Spleen (tissue), 13 donors: ENCODE measurements at places on chromosomes 1 and 21. TPM values are rescaled to one million over a fixed set of nuclear protein-coding genes. Genes with fewer than 3 reads are reported as not detected.

DNA sequence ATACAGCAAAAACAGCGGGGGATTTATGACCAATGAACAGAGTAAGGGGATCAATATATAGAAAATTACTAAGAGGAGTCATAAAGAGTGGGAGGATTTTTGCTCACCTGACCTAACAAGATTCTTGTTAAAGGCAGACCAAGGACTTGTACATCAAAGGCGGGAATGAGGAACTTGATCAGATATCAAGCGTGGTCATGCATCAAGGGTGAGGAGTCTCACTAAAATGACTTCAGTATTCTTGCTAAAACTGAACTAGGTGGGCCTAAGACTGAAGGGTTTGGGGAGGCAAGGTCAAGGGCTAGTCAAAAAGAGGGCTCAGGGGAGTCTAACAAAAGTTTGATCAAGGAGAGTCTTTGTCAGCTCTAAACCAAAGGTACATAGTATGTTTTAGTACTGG, 2.1 kb downstream of the MOV10 start:
- no peaks in the 10 kb centered on the region for H3K36me3 ChIP-seq
- H3K4me1 ChIP-seq, result peaks cover 50% of the 10 kb centered on the region
- no peaks in the 10 kb centered on the region for H3K27me3 ChIP-seq
- no peak for DNase-seq
- H3K4me3 ChIP-seq, result no peak overlapping the region
- no peak overlapping the region for H3K27ac ChIP-seq

DNA sequence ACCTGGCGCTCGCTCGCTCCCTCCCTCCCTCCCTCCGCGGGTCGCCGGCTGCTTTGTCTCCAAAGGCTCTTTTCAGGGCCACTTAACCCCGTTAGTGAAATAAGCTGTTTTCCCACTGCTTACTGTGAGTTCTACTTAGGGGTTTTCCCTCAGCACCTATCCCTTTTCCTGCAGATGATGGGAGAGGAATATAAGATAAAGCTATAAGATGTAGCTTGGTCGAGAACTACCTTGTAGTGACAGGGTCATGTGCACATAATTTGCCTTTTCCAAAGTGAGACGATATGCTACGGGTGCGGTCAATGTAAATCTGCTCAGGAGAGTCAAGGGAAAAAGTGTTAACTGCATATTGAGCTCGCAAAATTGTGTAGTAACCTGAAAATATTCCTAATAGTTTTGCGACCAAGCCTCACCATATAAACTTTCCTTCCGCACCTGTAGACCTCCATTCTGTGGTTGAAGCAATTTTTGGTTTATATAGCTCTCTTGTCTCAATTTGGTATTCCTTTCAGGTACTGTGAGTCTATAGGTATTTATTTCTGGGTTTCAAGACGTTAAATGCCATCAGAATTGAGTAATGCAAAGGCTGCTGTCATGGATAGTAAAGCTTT, 55.8 kb upstream of the BOLA1 start:
- peak overlapping the region; percentile 88 for H3K27ac ChIP-seq
- H3K27me3 ChIP-seq, result no peaks in the 10 kb centered on the region
- H3K36me3 ChIP-seq, result peaks cover 14% of the 10 kb centered on the region
- peak overlapping the region; percentile 48 for H3K4me3 ChIP-seq
- peak; percentile 41 for DNase-seq

DNA sequence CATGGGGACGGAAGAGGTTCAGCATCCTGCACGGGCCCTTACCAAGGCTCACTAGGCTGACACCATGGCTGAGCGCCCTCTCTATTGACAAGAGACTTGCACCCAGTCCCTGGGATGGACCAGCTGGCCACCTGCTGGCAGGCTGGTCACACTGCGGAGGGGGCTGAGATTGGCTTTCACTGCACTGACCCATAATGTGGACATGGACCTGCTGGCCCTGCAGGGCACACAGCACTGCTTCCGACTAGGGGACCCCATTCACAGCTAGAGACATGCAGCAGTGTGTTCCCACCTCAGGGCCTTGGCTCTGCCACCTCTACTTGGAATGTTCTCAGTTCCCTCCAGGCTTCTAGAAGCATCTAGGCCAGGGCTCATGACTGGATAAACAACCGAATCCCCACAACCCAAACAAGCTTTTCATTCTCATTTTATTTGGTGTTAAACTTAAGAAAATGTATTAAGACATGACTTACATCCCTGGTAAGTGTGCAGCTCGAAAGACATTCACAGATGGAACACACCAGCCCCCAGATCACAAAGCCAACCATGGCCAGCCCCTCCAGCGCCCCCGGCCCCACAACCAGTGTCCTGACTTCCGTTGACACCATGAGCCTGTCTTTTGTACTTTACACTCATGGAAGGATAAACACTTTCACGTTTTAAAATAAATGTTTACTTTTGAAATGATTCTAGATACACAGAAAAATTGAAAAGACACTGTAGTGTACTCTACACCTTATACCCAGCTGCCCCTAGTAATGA, 9.3 kb upstream of the SRARP start:
- H3K4me3 ChIP-seq, result no peak overlapping the region
- peak; percentile 86 for DNase-seq
- H3K36me3 ChIP-seq, result no peaks in the 10 kb centered on the region
- H3K4me1 ChIP-seq, result no peaks in the 10 kb centered on the region
- no peaks in the 10 kb centered on the region for H3K27me3 ChIP-seq
- no peak overlapping the region for H3K27ac ChIP-seq

DNA sequence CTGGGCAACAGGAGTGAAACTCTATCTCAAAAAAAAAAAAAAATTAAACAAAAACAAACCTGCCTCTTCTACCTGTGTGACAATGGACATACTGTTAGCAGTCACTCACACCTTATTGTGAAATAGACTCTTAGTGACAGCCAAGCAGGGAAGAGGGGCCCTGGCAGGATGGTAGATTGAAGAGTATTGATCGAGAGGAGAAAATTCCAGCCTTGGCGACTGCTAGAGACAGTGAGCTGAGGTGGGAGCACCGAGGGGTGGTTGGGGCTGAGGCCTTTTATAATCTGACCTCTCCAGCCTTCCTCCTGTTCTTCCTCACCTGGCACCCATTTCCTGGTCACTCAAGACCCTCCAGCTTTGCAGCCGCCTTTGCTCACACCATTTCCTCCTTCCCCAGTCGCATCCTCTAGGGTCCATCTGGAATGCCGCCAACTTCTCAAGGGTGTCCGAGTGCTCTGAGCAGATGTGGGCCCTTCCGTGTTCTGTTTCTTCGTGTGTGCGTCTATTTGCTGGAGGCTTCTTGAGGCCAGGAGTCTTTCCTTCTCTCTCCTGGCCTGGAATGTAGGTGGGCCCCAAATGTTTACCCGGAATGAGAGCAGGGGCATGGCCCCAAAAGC, 196.9 kb upstream of the TMEM51 start:
- H3K27ac ChIP-seq, result peak overlapping the region; percentile 56
- no peak overlapping the region for H3K4me3 ChIP-seq
- DNase-seq, result no peak
- peaks cover 16% of the 10 kb centered on the region for H3K36me3 ChIP-seq

- H3K36me3 ChIP-seq, result peaks cover 14% of the 10 kb centered on the region
- peak; percentile 92 for DNase-seq
- H3K27me3 ChIP-seq, result no peaks in the 10 kb centered on the region
- peak overlapping the region; percentile 17 for H3K4me3 ChIP-seq
- H3K27ac ChIP-seq, result peak overlapping the region; percentile 99
These were observed 14.6 kb downstream of the POLR3GL start for GRCh38 chr1:145978854-145979745.

DNA sequence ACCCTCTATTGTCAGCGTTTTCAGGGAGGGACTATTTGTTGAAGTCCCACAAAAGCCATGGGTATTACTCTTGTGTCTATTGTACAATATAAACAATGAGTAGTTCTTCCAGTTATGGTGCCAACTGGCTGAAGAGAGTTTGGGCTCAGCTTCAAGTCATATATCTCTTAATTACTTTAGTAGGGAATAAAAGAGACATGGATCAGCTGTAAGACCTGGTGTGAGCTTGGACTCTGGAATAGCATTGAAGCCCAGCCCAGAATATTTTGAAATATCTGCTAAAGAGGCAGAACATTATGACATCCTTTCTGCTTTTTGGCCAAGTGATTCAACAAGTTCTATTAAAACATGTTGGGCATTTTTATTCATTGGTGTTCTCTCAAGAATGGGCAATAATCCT, 224.9 kb downstream of the BACH1 start:
- DNase-seq, result no peak
- no peak overlapping the region for H3K27ac ChIP-seq
- no peaks in the 10 kb centered on the region for H3K27me3 ChIP-seq
- no peaks in the 10 kb centered on the region for H3K4me1 ChIP-seq
- no peak overlapping the region for H3K4me3 ChIP-seq

- H3K36me3 ChIP-seq, result no peaks in the 10 kb centered on the region
- no peak overlapping the region for H3K4me3 ChIP-seq
- H3K4me1 ChIP-seq, result peaks cover 69% of the 10 kb centered on the region
- no peak overlapping the region for H3K27ac ChIP-seq
These were observed 52.2 kb downstream of the SSBP3 start for GRCh38 chr1:54353959-54354358.

DNA sequence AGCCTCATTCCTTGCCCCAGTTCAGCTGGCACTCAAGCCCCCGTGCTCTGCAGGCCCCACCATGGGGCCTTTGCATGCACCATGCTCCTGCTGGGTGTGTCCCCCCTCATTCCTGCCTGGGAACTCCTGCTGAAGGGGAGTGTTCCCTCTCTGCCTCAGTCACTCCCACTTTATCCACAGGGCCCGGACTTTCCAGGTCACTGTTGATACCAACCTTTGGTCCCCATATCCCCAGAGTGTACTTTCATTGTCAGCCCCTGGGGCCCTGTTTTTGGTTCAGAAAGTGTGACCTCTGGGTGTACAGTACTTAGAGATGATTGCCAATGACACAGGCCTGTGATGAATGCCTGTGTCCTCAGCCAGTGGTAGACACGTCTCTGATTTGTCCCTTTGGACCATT, 2.9 kb downstream of the TTC22 start:
- H3K4me3 ChIP-seq, result no peak overlapping the region
- H3K4me1 ChIP-seq, result peaks cover 34% of the 10 kb centered on the region
- peaks cover 13% of the 10 kb centered on the region for H3K27me3 ChIP-seq
- H3K36me3 ChIP-seq, result peaks cover 16% of the 10 kb centered on the region

DNA sequence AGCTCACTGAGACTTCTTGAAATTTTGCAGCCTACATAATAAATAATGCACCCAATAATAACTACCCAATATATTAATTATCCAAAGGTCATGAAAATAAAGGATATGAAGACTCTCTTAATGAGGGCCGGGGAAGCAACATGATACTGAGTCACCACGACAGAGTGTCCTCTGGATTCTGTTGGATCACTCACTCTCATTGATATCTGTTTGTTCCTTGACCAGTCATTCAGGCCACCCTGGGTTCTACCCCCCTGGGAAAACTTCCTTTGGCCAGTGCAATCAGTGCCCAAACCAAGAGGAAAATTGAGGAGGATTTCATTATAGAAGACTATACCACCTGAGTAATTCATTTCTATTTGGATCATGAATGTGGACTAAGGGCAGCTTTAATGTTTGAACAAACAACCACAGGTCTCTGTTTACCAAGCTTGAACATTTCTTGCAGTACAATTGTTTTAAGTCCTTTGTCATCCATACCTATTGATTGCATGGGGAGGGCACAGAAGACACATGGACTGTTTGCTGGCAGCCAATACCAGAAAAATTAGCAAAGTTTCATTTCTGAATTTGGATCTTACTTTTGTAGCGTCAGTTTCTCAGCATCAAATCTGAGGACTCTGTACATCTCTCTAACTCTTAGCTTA, 137.2 kb upstream of the FGGY start:
- no peaks in the 10 kb centered on the region for H3K27me3 ChIP-seq
- DNase-seq, result no peak
- H3K36me3 ChIP-seq, result no peaks in the 10 kb centered on the region
- H3K4me1 ChIP-seq, result peaks cover 11% of the 10 kb centered on the region

GRCh38 chr1:30955448-30956015, 47.0 kb upstream of the SDC3 start:
- H3K27ac ChIP-seq, result no peak overlapping the region
- H3K27me3 ChIP-seq, result no peaks in the 10 kb centered on the region
- DNase-seq, result no peak
- peaks cover 41% of the 10 kb centered on the region for H3K36me3 ChIP-seq

GRCh38 chr1:107142140-107142542, 1.3 kb downstream of the NTNG1 start:
- peak overlapping the region; percentile 54 for H3K4me3 ChIP-seq
- no peaks in the 10 kb centered on the region for H3K27me3 ChIP-seq
- no peak for DNase-seq
- H3K27ac ChIP-seq, result no peak overlapping the region

GRCh38 chr21:37987668-37988067, 71.4 kb upstream of the KCNJ6 start:
- no peak for DNase-seq
- no peak overlapping the region for H3K27ac ChIP-seq
- peaks cover 22% of the 10 kb centered on the region for H3K27me3 ChIP-seq
- no peak overlapping the region for H3K4me3 ChIP-seq

GRCh38 chr1:212862111-212862690, 4.1 kb downstream of the FLVCR1 start:
- peaks cover 52% of the 10 kb centered on the region for H3K4me1 ChIP-seq
- H3K27ac ChIP-seq, result no peak overlapping the region

DNA sequence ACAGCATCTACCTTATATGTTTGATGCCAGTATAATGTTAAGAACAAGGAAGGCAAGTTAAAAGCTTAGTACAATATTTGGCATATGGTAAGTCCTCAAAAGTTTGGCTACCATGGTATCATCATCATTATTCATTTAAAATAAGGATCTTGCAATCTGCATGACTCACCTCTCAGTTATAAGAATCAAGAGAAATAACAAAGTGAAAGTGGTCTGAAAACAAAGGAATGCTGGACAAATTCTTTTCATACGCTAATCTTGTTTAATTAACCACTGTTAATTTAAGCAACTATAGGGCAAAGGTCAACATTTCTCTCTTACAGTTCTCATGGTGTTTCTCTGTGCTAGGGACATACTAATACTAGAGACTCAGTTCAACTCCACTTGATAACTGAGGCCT, 13.0 kb upstream of the CLDN19 start:
- H3K27ac ChIP-seq, result no peak overlapping the region
- no peak for DNase-seq
- peaks cover 69% of the 10 kb centered on the region for H3K36me3 ChIP-seq
- H3K4me3 ChIP-seq, result no peak overlapping the region

Gene CRB1
- 0.23 TPM for total RNA-seq

Gene ESPN
- 6.0 TPM for total RNA-seq

Gene CLIC6
- 1.4 TPM for total RNA-seq

Gene LRRC39
- total RNA-seq, result 2.0 TPM

Gene KIF21B
- total RNA-seq, result 32.2 TPM

Gene CDK11B
- 33.9 TPM for total RNA-seq
